ENCODE measurements at places on chromosomes 3 and 15. TPM values are rescaled to one million over a fixed set of nuclear protein-coding genes. Genes with fewer than 3 reads are reported as not detected.

DNA sequence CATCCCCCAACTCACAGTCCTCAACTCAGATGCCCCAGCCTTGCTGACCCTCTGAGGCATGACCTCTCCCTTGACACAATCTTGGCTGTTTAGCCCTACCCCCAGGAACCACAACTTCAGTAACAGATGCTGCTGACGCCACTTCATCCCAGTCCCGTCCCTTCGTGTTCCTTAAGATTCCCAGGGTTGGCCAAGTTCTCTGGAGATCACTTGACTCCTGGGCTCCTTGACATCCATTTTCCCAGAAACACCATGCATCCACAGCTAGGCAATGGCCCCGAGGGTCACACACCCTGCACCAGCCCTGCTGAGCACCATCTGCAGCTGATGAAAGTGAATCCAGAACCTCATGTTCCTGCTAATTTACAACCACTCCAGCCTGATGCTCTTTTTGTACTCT, 6.9 kb downstream of the RTP2 start:
- H3K4me1 ChIP-seq: no peaks in the 10 kb centered on the region
- no peak overlapping the region for H3K27ac ChIP-seq
- H3K36me3 ChIP-seq: no peaks in the 10 kb centered on the region
- no peak for DNase-seq
- H3K27me3 ChIP-seq: peaks cover 26% of the 10 kb centered on the region

DNA sequence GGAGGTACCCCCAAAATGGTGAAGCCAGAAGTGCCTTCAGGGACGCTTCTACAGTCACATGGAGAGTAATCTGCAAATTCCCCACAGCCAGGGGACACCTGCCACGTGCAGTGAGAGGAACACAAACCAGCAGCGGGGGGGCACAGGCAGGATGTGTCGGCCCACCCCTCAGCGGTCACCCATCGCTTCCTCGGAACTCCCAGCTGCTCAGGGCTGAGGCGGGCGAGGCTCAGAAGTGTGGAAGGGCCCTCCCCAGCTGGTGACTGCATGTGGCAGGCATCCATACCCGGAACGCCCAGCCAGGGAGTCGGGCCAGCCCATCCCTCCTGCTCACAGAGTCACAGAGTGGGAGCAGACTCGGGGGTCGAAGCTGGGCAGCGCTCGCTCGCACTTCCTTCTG, 63.7 kb downstream of the SLC12A8 start:
- H3K4me1 ChIP-seq: peaks cover 17% of the 10 kb centered on the region
- H3K27me3 ChIP-seq: peaks cover 47% of the 10 kb centered on the region
- H3K36me3 ChIP-seq: no peaks in the 10 kb centered on the region
- H3K4me3 ChIP-seq: no peak overlapping the region
- no peak overlapping the region for H3K27ac ChIP-seq
- no peak for DNase-seq

DNA sequence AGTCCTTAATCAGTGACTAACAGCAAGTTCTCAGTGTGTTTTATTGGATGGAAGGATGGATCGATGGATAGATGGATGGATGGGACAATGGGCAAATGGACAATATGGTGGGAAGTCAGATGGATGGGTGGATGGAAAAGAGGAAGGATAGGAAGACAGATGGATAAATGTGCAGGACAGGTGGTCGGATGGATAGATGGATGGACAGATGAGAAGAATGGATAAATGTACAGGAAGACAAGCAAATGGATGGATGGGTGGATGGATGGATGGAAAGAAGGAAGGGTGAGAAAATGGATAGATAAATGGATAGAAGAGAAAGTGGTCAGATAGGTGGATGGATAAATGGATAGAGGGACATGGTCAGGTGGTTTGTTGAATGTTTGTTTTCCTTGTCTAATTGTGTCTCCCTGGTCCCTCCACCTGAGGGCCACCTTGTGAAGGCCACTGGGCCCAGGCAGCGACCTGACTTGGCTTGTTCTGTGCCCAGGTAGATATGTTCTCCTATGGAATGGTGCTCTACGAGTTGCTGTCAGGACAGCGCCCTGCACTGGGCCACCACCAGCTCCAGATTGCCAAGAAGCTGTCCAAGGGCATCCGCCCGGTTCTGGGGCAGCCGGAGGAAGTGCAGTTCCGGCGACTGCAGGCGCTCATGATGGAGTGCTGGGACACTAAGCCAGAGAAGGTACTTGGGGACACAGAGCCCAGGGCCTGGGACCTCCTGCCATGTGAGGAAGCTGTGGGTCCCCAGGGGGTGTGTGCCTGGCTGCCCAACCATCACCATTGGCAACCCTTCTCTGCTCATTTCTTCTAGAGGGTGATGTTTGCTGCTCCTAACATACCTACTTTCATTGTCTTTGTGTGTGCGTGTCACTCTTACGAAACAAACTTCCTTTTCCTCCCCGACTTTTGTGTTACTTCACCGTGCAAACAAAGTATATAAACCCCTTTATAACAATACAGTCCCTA, 137.5 kb downstream of the LRRK1 start:
- H3K36me3 ChIP-seq: no peaks in the 10 kb centered on the region
- no peak overlapping the region for H3K27ac ChIP-seq
- no peaks in the 10 kb centered on the region for H3K4me1 ChIP-seq
- H3K4me3 ChIP-seq: no peak overlapping the region
- DNase-seq: no peak

GRCh38 chr15:91553196-91553854, 300.2 kb upstream of the SLCO3A1 start:
- H3K4me3 ChIP-seq: no peak overlapping the region
- H3K36me3 ChIP-seq: no peaks in the 10 kb centered on the region
- H3K4me1 ChIP-seq: no peaks in the 10 kb centered on the region
- H3K27me3 ChIP-seq: peaks cover 3% of the 10 kb centered on the region
- H3K27ac ChIP-seq: no peak overlapping the region

DNA sequence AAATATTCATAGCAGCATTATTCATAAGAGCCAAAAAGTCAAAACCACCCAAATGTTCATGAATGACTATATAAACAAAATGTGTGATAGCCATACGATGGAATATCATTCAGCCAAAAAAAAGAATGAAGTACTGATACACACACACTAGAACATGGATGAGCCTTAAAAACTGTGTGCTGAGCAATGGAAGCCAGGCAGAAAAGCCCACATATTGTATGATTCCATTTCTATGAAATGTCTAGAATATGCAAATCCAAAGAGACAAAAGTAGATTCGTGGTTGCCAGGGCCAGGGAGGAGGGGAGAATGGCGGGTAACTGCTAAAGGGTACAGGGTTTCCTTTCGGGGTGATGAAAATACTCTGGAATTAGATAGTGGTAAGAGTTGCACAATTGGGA, 37.2 kb upstream of the LINGO1 start:
- H3K4me3 ChIP-seq: no peak overlapping the region
- no peak overlapping the region for H3K27ac ChIP-seq
- H3K27me3 ChIP-seq: peaks cover 8% of the 10 kb centered on the region
- no peaks in the 10 kb centered on the region for H3K4me1 ChIP-seq

DNA sequence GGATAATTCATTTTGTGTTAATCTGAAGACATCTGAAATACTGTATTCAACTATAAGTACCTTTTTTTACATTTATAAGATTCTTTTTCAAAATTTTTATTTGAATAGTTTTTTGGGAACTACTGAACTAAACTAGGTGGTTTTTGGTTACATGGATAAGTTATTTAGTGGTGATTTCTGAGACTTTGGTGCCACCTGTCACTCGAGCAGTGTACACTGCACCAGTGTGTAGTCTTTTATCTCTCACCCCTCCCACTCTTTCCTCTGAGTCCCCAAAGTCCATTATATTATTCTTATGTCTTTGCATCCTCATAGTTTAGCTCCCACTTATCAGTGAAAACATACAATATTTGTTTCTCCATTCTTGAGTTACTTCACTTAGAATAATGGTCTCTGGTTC, 57.6 kb downstream of the CD86 start:
- H3K27me3 ChIP-seq: peaks cover 28% of the 10 kb centered on the region
- DNase-seq: no peak
- H3K4me3 ChIP-seq: no peak overlapping the region

DNA sequence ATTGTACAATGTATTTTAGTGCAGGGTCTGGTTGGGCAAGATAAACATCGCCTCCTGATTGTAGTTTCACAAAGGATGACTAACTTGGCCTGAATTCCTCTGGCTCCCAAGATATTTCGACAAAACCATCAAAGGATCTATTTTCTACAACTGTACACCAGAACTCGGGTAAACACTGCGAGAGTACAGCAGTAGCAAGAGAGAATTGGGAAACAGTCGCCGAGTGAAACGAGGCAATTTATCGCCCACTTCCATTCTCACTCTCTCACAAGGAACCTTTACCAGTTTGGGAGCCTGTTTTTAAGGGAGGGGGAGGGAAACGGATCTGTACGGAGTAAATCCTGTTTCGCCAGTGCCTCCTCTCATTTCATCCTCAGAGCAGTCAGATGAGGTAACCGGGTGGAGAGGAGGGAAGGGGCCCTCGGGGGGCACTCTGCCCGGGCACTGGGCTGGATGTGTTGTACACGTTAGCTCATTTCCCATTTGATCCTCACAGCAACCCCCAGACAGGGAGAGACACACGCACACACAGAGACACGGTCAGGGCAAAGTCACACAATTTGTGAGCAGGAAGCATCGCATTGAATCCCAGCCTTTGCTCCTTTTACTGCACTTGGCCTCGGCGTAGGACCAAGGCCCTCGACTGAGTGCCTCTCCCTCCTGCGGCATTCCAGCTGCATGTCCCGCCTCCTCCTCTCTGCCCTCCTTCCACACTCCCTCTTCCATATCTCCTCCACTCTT, 120.1 kb downstream of the LIPC start:
- peak overlapping the region; percentile 91 for H3K27ac ChIP-seq
- peaks cover 6% of the 10 kb centered on the region for H3K36me3 ChIP-seq
- H3K4me3 ChIP-seq: peak overlapping the region; percentile 13
- H3K27me3 ChIP-seq: no peaks in the 10 kb centered on the region
- DNase-seq: no peak
- peaks cover 41% of the 10 kb centered on the region for H3K4me1 ChIP-seq

GRCh38 chr3:123409443-123410148, 39.3 kb downstream of the ADCY5 start:
- no peaks in the 10 kb centered on the region for H3K4me1 ChIP-seq
- no peaks in the 10 kb centered on the region for H3K27me3 ChIP-seq
- no peak overlapping the region for H3K27ac ChIP-seq

DNA sequence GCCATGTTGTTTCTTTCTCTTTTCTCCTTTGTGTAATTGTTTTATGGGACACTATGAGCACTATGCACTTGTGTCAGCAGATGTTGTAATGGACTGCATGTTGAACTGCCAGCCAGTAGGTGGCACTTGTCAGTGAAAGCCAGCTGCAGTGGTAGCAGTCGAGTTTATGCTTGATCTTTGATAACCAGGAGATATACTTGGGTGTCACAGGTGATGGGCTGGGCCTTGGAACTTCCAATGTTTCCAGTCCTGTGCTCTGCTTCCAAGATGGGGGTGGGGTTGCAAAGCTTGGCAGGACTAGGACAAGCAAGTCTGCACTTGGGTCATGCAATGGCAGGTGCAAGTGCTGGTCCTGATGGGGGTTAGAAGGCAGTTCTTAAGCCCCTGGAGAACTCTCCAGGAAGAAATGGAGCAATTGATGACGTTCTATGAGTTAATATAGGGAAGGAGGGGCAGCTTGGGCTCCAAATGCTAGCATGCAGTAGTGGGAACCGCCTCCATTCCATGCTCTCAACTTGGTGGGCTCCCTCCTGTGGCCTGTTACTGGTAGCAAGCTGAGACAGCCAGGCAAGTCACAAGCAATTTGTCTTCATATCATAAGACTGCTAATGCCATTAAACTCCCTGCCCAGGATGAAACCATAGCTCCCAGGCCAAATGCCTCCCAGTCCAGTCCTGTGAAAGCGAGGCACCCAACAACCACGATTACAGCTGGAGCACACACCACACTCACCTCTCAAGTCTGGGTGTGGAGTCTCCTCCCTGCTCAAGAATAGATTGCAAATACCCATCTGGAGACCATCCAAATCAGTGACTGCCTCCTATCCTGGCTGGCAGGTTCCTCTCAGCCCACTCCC, 287.2 kb downstream of the CGGBP1 start:
- H3K27ac ChIP-seq: no peak overlapping the region
- H3K4me3 ChIP-seq: no peak overlapping the region
- peaks cover 19% of the 10 kb centered on the region for H3K27me3 ChIP-seq

DNA sequence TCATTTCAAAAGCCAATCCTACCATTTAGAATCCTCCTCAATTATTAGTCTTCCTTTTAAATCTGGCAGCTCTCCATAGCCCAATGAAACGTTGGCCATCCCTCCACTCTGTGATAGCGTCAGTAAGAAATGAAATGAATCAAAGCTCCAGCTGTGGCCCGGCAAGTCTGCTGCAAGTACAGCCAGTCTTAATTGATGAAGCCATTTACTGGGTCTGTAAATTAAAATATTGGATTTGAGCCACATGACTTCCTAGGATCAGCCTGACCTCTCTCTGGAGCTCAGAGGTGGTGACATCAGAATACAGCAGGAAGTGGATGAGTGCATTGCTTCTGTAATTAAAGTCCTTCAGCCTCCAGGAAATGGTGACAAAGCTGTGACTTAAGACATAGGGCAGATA, 347.0 kb upstream of the LMCD1 start:
- H3K4me1 ChIP-seq: no peaks in the 10 kb centered on the region
- no peak for DNase-seq
- H3K36me3 ChIP-seq: no peaks in the 10 kb centered on the region
- H3K27ac ChIP-seq: no peak overlapping the region
- H3K27me3 ChIP-seq: no peaks in the 10 kb centered on the region

- no peaks in the 10 kb centered on the region for H3K4me1 ChIP-seq
- peaks cover 1% of the 10 kb centered on the region for H3K27me3 ChIP-seq
- no peak overlapping the region for H3K27ac ChIP-seq
- no peak overlapping the region for H3K4me3 ChIP-seq
Observed at GRCh38 chr3:181253796-181254195, 264.3 kb upstream of the DNAJC19 start.

GRCh38 chr3:158091531-158091930, 14.7 kb downstream of the SHOX2 start:
- no peaks in the 10 kb centered on the region for H3K36me3 ChIP-seq
- H3K4me1 ChIP-seq: peaks cover 4% of the 10 kb centered on the region
- peaks cover 74% of the 10 kb centered on the region for H3K27me3 ChIP-seq
- H3K27ac ChIP-seq: no peak overlapping the region
- no peak for DNase-seq

DNA sequence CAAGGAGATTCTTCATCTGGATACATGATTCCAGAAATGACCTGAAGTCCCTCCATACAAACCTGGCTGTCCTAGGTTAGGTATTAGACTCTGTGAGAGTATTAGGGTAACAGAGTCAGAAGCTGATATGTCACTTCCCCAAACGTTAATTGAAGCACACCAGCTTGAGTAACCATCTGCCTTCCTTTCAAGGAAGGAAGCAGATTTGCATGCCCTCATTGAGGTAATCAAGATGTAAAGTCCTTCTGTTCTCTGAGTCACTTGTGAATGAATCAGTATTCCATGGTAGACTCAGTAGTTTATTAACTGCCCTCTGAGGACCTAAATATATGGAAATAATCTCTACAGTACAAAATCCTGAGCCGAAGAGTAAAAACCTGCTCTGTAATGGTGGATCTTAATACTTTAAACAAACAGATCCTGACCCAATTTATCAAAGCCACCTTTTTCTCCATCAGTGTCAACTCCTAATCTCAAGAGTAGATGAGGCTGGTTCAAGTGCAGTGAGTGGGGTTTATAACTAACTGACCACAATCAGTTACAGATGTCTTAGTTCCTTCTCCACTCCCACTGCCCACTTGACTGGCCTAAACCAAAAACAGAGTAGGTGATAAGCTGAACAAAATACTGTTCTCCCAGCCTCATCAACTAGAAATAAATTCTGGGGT, 246.2 kb upstream of the CHRM5 start:
- no peaks in the 10 kb centered on the region for H3K36me3 ChIP-seq
- no peak overlapping the region for H3K4me3 ChIP-seq
- peaks cover 2% of the 10 kb centered on the region for H3K27me3 ChIP-seq
- no peak overlapping the region for H3K27ac ChIP-seq
- no peaks in the 10 kb centered on the region for H3K4me1 ChIP-seq

Gene EBLN2
- 7.8 TPM for total RNA-seq

Gene PBRM1
- total RNA-seq: 65.7 TPM

Gene KLHL40
- total RNA-seq: not detected

Gene AMIGO3
- 0.21 TPM for total RNA-seq

Gene RBMS3
- 5.0 TPM for total RNA-seq

Gene TMEM207
- not detected for total RNA-seq

Gene CHL1
- total RNA-seq: not detected
